LHCN-M2 (cell line): ENCODE measurements at places on chromosomes 7 and 10. TPM values are rescaled to one million over a fixed set of nuclear protein-coding genes. Genes with fewer than 3 reads are reported as not detected.

DNA sequence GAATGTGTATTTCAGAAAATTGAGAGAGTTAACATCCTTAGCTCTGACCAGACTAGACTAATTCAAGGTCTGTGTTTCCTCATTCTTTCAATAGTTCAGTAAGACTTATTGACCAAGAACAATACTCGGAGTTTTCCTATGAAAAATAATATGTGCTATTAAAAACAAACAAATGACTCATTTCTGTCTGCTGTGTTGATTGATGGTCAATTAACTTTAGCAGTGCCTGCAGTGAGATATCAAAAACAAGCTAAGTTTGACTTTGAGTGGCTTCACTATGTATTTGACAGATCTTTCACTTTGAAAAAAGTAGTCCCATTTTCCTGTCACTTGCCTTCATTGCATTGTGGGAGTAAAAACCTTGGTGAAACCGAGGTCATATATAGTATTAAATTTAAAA is 91.0 kb downstream of the GNAT3 start:
- DNase-seq: no peak

DNA sequence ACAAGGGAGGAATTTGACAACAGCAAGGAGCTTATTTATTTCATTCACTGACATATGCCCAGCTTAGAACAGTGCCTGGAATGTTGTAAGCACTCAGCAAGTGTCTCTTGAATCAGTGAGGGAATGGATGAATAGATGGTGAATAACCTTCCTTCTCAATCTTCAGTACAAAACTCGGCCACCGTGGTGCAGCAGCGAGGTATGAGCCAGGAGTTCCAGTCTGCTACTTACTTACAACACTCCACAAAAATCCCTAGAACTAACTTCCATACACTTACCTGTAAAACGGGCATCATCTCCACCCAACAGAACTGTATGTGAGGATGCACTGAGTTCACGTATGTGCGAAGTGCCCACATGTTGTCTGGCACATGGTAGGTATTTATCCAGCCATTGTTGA is 237.4 kb downstream of the WDR11 start:
- no peak for DNase-seq

DNA sequence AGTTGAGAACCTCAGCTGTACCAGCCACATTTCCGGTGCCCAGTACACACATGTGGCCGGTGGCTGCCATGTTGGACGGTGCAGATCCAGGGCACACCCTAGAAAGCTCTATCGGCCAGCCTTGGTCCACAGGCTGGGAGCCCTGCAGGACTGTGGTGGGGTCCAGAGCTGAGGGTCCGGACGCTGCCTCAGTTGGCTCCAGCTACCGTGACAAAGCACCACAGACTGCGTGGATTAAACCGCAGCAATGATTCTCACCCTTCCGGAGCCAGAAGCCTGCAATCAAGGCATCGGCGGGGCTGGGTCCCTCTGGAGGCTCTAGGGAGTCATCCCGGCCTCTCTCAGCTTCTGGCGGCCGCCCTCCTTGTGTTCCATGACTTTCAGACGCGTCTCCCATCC is 50.1 kb downstream of the PDGFA start:
- DNase-seq: no peak

DNA sequence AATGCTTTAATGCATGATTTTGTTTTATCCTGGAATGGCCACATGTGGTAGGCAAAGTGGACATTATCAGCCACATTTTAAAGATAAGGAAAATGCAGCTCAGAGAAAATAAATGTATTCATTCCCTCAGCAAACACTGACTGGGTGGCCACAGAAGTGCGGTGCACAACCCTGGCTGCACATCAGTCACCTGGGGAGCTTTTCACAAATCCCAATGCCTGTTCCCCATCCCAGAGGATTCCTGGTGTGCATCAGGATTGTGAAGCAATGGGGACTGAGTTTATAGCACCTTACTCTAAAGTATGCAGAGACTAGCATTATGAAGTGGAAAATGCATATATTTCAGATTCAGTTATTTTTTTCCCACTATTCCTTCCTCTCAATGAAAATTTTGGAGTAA is 193.5 kb upstream of the C7orf33 start:
- DNase-seq: no peak

GRCh38 chr7:45978731-45979211 is 57.7 kb upstream of the IGFBP3 start:
- DNase-seq: no peak

DNA sequence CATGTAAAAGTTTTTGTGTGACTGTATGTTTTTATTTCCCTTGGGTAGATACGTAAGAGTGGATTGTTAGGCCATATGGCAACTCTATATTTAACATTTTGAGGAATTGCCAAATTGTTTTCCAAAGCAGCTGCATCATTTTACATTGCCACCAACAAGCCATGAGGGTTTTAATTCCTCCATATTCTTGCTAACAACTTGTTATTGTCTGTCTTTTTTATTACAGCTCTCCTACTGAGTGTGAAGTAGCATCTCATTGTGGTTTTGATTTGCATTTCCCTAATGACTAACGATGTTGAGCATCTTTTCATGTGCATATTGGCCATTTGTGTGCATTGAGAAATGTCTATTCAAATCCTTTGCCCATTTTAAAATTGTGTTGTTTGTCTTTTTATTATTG is 94.9 kb downstream of the CARD11 start:
- DNase-seq: no peak

GRCh38 chr10:132978542-132978941 is 36.2 kb upstream of the CFAP46 start:
- DNase-seq: no peak

GRCh38 chr10:29608062-29608461 is 26.7 kb downstream of the SVIL start:
- DNase-seq: no peak

- peak; percentile 77 for DNase-seq
These were observed 150.1 kb upstream of the KLF6 start for GRCh38 chr10:3935141-3935540.

DNA sequence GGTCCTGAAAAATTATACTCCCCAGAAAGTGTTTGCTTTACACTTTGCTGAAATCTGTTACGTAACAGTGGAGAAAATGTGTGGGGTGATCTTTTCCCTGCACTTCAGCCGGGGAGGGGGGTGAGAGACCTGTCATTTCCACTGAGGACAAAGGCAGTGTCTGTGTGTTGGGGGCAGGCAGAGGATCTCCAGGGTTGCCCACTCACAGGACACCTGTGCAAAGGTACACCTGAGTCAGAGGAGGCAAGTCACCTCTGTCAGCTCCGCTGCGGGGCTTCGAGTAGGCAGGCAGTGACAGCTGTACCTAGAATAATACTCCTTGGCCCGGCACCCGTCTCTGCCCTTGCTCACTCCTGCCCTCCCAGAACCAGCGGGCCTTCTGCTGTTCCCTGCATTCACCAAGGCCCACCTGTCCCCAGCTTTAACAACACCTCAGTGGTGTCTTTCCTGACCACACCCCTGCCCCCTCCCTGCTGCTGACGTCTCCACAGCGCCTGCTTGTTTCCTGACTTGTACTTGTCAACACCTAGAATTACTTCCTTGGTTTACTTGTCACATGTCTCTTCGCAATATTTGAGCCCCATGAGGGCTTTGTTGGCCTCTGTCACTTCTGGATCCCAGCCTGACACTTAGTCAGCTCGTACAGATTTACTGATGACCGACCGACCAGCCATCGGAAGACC is 159.2 kb downstream of the NEURL1 start:
- no peak for DNase-seq

- no peak for DNase-seq
These were observed 190.8 kb downstream of the GATA3 start for GRCh38 chr10:8245131-8245813.

DNA sequence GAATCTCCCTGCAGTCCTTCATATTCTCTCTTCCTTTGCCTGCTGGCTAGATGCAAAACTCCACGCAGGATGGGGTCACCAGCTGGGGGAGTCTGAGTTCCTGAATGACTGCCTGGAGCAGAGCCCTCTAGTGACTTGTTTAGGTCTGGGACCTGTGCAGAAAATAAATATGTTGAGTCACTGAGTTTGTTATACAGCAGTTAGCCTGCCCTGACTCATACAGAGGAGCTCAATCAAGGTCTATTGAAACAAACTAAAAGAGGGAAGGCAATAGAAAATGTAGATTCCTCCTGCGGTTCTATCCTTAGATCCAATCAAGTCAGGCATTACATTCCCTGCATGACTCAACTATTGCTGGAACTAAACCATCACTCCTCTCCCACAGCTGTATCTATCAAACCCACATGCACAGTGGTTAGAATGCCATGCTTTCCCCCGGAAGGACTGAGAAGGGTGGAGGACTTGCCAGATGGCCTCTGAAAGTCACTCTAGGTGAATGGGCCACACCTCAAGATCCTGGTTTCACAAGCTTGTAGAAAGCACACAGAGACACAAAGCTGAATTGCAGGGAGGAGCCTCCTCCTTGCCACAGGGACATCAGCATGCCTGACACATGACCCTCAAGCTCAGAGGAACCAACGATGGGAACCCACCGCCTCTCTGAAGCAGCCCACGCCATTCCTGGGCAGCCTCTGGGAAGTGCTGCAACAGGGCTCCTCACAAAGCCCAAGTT is 73.9 kb downstream of the SH3PXD2A start:
- peak; percentile 85 for DNase-seq

DNA sequence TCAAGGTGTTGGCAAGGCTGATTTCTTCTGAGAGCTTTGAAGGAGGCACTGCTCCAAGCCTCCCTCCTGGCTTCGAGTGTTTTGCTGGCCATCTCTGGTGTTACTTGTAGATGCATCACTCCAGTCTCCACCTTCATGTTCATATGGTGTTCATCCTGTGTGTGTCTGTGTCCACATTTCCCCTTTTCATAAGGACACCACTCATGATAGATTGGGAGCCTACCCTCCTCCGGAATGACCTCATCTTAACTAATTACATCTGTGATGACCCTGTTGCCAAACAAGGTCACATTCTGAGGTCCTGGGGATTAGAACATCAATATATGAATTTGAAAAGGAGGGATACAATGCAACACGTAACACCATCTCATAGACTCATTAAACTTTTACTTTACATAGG is 119.0 kb downstream of the CREB5 start:
- DNase-seq: no peak

GRCh38 chr10:103479135-103479534 is at the start of gene CALHM3:
TSS of gene CALHM3 (minus strand) at chr10:103479240. CDS start at chr10:103479032, 208 bp downstream.
- no peak for DNase-seq

- peak; percentile 82 for DNase-seq
These were observed 14.2 kb downstream of the EBF3 start for GRCh38 chr10:129949891-129950291.

GRCh38 chr7:4067874-4068273 is 614.2 kb upstream of the FOXK1 start:
- DNase-seq: no peak

DNA sequence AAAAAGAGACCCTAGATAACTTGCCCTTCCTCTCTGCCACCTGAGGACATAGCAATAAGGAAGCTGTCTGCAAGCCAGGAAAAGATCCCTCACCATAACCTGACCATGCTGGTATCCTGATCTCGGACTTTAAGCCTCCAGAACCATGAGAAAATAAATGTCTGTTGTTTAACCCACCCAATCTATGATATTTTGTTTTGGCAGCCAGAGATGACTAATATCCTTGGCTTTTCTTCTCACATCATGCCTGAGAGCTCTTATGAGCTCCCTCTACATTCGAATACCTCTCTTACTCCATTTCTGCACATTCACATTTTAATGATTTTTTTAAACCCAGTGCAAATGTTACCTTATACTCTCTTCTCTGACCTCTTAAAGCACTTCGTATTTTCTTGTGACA is 214.0 kb upstream of the CHRM2 start:
- DNase-seq: no peak

DNA sequence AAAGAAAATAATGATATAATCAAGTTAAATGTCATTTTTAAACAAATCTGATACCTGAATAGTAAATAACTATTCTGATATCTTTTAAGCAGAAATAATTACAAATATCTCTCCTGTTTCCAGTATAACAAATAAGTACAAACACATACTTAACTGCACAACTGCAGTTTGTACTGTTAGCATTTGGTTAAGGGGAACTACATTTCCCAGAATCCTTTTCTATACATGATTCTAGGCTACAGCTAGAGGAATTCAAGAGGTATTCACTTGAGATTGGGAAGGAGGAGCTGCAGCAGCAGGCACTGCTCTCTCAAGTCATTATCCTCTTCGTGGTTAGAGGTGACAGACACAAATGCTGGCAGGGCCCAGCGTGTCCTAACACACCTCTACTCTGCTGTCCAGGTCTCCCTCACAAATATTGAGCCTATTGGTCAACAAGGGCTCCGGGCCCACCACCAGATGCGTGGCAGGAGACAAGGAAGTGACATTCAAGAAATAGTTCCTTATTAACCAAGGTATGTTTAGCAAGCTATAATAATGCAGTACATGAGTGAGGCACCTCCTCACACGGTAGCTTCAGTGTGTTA is 255.1 kb upstream of the MKLN1 start:
- DNase-seq: peak; percentile 48

- DNase-seq: no peak
These were observed at the start of gene KEL for GRCh38 chr7:142961973-142962926. TSS of gene KEL (minus strand) at chr7:142962363. CDS start at chr7:142962206, 157 bp downstream.

DNA sequence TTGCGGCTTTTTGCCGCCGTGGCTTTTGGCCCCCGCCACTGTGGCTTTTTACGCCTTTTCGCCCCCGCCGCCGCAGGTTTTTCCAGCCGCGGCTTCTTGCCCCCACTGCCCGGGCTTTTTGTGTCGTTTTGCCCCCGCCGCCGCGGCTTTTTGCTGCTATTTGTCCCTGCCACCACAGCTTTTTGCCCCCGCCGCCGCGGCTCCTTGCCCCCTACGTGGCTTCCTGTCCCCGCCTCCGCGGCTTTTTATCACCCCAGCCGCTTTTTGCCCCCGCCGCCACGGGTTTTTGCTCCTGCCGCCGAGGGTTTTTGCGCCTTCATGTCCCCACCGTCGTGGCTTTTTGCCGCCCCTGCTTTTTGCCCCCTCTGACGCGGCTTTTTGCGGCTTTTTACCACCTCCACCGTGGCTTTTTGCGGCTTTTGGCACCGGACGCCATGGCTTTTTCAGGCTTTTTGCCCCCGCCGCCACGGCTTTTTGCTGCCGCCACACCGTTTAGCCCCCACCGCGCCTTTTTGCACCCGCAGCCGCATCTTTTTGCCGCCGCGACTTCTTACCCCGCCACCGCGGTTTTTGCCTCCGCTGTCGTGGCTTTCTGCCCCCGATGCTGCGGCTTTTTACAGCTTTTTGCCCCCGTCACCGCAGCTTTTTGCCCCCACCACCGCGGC is 637.0 kb downstream of the ZNF716 start:
- DNase-seq: no peak

TAS2R41 gene
- not detected in 2 replicates for total RNA-seq

PIP4K2A gene
- 31.3 and 33.3 TPM in 2 replicates for total RNA-seq

NPTX2 gene
- 3,060 and 3,846 TPM in 2 replicates for total RNA-seq

PRPS1L1 gene
- not detected in 2 replicates for total RNA-seq

MKX gene
- 0.11 TPM in 1 of 2 replicates, not detected in the other for total RNA-seq

ZNF239 gene
- 4.1 and 4.9 TPM in 2 replicates for total RNA-seq

PRRT4 gene
- 0.80 TPM in 1 of 2 replicates, not detected in the other for total RNA-seq

TMEM270 gene
- total RNA-seq: not detected in 2 replicates

ITPRID1 gene
- total RNA-seq: not detected in 2 replicates

LRIT1 gene
- not detected in 2 replicates for total RNA-seq
